ENCODE measurements at places on chromosomes 6 and 20.

DNA sequence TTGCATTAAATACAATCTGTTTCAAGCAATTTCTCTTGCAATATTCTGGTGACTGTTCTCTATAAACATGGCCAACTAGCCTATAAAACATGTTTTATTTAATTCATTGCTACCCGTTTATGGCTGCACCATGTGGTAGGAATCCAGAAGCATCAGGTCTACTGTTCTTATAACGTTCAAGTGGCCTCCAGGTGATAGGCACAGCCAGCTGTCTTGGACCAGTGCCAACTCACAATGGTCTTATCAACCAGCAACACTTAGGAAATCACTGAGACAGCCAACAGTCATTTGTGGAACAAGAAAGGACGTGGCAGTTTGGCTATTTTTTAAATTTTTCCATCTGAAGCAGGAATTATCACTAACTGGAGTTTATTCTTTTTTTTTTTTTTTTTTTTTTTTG lies 193.6 kb downstream of the NKAIN2 start:
- DNase-seq, result no peak

DNA sequence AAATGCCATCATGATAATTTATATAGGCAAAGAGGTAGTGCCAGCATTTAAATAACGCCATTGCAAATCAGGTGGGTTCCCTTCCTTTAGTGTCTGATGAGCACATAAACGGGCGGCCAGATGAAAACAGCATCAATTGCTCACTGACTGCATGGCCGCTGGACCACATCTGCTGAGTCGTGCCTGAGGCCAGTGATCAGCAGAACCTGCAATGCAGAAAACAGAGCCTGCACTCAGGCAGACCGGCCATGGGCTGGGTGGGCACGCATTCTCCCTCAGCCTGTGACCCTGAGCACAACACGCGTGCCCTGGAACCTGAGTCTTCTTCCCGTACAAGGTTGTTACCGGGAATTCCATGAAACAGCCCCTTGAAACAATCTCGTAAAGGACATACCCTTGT lies 144.0 kb upstream of the THBS2 start:
- DNase-seq, result no peak

- DNase-seq, result no peak
Measured at GRCh38 chr20:18837718-18838117, 24.1 kb downstream of the SCP2D1 start.

DNA sequence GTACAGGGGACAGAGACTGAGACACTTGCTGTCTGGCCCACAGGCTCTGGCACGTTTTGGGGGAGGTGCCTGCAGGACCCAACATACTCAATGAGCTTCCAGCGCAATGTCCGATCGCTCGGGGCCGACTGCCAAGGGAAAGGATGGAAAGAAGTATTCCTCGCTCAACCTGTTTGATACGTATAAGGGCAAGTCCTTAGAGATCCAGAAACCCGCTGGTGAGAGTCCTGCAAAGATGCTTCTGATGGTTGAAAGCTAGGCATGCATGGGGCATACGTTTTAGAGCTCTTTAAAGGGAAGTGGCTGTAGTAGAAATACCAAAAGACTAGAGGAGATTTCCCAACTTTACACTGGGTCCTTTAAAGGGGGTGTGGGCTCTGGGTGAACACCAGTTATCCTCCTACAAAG lies 2.2 kb downstream of the PRRC2A start:
- no peak for DNase-seq

- DNase-seq, result no peak
Measured at GRCh38 chr6:98832284-98833056, 1.9 kb upstream of the POU3F2 start.

GRCh38 chr6:165643015-165643414 lies 20.0 kb downstream of the PDE10A start:
- DNase-seq, result no peak

DNA sequence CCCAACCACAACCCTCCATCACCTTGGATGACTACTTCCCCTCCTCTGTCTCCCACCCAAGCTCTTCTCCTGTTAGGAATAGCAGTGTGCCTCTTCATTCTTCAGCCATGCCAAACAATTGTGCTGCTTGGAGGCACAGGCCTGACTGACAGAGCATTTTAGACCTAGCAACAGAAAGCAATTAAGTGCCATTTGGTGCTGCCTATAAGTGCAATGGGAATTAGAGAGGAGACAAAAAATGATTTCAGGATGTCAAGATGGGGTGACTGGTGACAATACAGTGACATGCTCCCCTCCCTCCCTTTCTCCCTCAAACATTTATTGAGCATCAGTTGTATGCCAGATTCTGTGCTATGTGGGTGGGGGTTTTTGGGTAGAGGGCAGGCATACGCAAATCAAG lies 322.6 kb upstream of the MOCS1 start:
- DNase-seq, result no peak

GRCh38 chr20:38835792-38836191 lies 30.3 kb downstream of the PPP1R16B start:
- DNase-seq, result no peak

- DNase-seq, result no peak
Measured at GRCh38 chr20:63734946-63735858, 1.3 kb upstream of the LIME1 start.

DNA sequence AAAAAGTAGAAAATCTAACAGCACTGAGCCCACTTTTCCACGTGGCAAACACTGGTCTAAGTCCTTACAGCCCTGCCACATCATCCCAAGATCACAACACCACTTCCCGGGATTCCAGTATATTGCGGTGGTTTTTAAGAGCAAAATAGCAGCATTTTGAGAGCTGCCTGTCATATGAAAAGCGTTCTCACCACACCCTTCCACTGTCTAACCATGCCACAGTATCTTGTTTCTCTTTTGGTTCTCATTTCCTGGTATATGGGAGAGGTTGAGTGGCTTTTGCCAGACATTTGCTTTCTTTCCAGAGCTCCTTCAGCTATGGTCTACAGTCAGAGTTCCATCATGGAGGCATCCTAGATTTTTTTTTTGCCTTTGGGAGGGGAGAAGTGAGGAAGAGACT lies 243.0 kb downstream of the TSHZ2 start:
- DNase-seq, result peak; percentile 18

GRCh38 chr20:29306390-29307072 lies 1950.9 kb upstream of the DEFB115 start:
- peak; percentile 53 for DNase-seq

DNA sequence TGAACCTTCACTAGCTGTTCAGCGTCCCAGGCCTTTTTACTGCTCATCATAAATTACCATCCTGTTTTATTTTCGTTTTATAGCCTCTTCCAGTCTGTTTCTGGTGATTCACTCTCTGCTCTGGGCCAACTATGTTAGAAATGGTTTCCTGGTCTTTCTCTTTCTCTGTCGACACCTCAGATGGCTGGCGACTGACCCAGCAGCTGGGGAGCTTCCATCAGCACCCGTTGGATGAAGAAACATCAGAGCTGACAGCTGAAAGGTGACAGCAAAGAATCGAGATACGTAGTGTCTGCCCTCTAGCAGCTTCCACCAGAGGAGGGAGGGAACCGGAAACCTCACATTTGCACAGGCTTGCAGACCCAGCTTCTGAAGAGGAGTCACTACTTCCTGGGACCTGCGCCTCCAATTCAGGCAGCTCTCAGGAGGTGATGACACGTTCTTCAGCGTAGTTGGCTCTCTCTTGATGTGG lies 82.9 kb upstream of the MLN start:
- no peak for DNase-seq

- DNase-seq, result no peak
Measured at GRCh38 chr6:130211691-130212090, 11.1 kb downstream of the SAMD3 start.

- no peak for DNase-seq
Measured at GRCh38 chr6:87639373-87639772, 49.4 kb downstream of the ORC3 start.

- no peak for DNase-seq
Measured at GRCh38 chr6:7588506-7588905, 1.5 kb upstream of the SNRNP48 start.

GRCh38 chr20:39660226-39660625 lies 698.1 kb downstream of the DHX35 start:
- DNase-seq, result no peak

GRCh38 chr20:45407067-45407745 lies 883 bp upstream of the DBNDD2 start:
- no peak for DNase-seq

DNA sequence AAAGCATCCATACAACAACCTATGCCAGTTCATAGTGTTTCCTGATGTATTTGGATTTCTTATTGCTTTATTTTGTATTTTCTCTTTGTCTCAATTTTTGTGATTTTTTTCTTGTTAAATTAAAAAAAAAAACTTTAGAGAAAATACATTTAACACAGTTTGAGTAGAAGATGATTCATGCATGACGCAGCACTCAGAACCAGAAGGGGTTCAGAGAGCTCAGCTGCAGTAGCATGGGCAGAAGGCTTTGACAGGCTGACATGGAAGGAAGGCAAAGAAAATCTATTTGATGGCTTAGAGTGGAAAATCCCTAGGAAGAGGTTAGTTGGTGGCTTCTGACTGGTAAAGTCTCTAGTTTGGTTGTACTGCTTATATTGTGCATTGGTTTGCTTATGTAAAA lies 207.2 kb upstream of the STXBP5 start:
- no peak for DNase-seq

- no peak for DNase-seq
Measured at GRCh38 chr6:4041480-4041879, 37.5 kb downstream of the FAM217A start.

GRCh38 chr6:45959534-45960145 lies 56.0 kb downstream of the CLIC5 start:
- no peak for DNase-seq
